ENCODE measurements at places on chromosomes 4 and X.

DNA sequence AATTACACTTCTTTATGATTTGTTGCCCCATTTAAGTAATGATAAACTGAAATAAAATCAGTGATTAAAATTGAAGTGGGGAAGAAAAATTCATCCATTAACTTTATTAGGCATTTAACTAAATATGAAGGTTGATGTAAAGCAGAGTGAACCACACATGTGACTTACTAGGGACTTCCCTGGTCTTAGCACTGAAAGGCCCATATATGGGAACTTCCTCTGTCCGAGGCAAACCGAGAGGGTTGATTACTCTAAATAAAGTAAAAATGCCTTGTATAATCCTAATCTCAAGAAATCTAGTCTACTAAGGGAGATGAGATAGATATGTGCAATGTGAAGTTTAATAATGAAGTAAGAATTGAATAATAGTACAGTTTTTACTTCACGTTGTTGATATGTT, 403.9 kb upstream of the RPS6KA3 start:
- no peak for DNase-seq

DNA sequence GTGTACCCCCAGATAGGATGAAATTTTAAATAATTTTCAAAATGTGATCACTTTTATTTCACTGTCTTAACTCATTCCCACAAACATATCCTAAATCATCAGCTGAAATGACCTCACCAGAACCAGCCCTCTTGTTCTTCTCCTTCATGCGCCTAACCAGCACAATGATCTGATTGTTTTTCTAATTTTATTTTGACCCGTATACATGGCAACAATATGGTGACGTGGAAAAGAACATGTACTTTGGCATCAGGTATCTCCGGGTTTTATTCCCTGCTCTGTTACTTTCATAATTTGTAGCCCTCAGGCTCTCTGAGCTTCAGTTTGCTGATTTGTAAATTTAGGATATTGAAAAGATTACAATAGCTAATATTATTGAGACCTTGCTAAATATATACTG, 562.4 kb upstream of the ZFP42 start:
- no peak for DNase-seq

DNA sequence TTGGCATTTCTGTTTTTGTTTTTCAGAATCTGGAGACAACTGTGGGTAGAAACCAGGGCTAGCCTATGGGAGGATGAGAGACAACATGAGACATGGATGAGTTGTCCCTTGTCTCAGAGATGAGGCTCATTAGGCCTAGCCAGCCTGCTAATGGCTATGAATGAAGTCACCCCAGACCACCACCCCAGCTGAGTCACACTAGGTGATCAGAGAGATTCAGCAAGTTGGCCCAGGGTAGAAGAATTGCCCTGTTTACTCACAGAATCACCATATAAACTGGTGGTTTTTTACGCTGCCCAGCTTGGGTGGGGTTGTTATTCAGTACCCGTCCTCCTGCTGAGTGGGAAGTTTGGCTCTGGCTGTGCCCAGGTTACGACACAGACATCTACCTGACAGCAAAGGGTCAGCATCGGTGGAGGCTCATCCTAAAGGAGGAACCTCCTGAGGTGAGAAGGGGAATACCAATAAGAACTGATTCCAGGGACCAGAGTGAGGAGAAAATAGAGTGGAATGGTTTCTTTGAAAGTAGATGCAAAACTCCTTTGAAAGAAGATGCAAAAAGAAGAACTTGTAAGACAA, 17.2 kb upstream of the ARSJ start:
- DNase-seq = no peak

DNA sequence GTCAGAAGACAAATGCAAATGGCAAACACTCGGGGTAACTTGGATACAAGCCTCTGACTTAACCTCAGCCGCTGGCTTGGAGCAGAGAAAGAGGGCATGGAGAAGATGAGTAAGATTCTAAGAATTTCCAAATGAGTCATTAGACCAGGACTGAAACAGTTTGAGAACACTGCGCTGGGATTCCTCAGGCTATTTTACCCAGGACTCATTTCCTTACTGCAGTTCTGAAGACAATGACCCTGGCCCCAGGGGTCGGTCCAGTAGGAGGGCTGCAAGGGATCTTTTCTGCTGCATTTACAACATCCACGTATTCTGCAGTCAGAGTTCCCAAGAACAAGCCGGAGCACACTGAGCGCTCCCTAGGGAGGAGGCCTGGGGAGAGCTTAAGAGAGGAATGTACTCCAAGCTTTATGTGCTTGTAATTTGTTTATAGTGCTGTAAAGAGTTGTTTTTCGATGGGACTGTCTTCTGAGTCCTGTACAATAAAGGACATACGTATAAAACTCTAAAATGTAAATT, 27.3 kb upstream of the SORBS2 start:
- no peak for DNase-seq

- no peak for DNase-seq
These were observed 221.4 kb downstream of the TACR3 start for GRCh38 chr4:103498161-103499070.

- DNase-seq = no peak
These were observed 90.7 kb downstream of the CNOT6L start for GRCh38 chr4:77728420-77728819.

DNA sequence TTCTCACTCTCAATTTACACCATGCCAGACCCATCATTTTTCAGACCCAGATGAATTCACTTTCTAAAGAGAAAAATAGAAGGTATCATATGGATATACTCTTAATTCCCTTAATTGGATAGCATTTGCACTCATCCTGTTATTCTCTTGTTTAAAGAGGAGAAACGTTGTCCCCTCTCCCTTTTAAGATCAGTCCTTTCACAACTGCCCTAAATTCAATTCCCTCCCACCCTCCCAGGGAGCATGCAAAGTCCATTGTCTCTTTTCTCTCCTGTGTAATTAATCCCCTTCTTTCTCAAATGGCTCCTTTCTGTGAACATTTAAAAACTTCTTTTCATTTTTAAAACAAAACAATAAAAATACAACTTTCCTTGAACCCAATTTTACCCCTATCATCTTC, 124.7 kb upstream of the TLL1 start:
- DNase-seq = no peak

DNA sequence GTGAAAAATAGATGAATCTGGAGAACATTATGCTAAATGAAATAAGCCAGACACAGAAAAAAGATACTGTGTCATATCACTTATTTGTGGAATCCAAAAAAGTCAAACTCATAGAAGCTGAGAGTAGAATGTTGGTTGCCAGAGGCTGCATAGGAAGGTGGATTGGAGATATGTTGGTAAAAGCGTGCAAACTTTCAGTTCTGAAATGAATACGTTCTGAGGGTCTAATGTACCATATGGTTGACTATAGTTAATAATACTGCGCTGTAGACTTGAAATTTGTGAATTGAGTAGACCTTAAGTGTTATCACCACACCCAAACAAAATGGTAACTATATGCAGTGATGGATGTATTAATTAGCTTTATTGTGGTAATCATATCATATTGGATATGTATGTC, 45.0 kb upstream of the UPRT start:
- no peak for DNase-seq

- no peak for DNase-seq
These were observed 32.2 kb downstream of the IL21 start for GRCh38 chr4:122588453-122589238.

- DNase-seq = no peak
These were observed 49.9 kb upstream of the TENM3 start for GRCh38 chr4:182193311-182193710.

GRCh38 chr4:100984901-100985300, 362.4 kb downstream of the PPP3CA start:
- DNase-seq = no peak

GRCh38 chrX:42422961-42423360, 355.0 kb downstream of the PPP1R2C start:
- no peak for DNase-seq

DNA sequence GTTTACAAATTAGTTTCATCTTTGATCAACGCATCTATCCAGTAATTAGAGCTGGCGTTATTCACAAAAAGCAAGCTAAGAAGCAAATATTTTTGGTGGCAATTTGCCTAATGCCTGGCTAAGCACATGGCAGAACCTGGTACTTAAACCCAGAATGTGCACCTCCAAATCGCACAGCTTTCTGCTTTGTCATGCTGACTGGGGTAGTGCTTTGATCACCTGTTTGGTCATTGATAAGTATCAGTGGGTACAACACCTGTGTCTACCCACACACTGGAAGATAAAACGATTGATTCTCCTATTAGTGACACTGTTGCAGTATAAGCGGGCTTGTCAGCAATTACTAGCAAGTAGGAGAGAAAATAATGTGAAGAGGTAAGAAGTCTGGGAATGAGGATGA, 1.9 kb downstream of the NUDT6 start:
- DNase-seq = no peak

DNA sequence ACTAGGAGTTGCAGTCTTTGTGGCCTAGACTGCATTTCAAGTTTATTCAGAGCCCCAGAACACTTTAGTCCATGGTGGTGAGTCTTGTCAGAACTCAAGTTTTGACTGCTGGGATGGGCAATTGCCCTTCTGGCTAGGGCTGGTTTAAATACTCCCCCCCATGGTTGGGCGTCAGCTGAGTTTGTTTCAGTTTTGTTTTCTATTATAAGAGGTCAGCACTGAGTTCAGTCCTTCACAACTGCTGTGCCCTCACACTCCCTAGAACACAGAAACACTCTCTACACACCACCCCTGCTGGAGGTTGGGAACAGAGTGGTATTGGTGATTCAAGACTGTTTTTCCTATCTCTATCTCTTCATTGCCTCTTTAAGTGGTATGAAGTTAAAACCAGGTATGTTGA, 217.0 kb downstream of the GUCY2F start:
- DNase-seq = no peak

- DNase-seq = no peak
These were observed 605.0 kb downstream of the GABRG1 start for GRCh38 chr4:45518832-45519231.

GRCh38 chr4:121696170-121696580, 605 bp downstream of the ANXA5 start:
- DNase-seq = peak; percentile 57

DNA sequence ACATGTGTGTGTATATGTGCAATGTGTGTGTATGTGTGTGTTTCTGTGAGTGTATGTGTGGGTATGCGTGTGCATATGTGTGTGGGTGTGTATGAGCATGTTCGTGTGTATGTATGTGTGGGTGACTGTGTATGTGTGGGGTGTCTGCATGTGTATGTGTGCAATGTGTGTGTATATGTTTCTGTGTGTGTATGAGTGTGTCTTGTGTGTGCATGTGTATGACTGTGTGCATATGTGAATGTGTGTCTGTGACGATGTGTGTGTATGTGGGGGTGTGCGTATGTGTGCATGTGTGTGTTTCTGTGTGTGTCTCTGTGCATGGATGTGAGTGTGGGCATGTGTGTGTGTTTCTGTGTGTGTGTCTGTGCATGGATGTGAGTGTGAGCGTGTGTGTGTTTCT, 4.2 kb upstream of the ATP2B3 start:
- no peak for DNase-seq

DNA sequence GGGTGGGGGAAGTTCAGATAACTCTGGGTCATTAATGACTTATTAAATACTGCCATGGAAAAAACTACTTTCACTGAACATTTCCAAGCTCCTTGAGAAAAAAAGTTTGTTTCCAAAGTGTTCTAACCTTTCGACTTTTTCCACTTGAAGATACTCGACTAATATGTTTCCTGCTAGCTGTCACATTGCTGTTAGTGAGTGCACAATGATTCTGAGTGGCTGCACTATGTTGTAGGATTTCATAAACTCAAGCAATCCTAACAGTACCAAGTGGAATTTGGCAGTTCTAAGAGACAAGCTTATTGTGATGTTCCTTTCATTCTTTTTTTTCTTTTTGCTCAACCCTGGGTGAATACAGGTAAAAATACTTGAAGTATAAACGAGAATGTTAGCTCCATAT, 33.4 kb downstream of the GRXCR1 start:
- no peak for DNase-seq

GRCh38 chr4:34365946-34366345, 1878.4 kb downstream of the ARAP2 start:
- no peak for DNase-seq

DNA sequence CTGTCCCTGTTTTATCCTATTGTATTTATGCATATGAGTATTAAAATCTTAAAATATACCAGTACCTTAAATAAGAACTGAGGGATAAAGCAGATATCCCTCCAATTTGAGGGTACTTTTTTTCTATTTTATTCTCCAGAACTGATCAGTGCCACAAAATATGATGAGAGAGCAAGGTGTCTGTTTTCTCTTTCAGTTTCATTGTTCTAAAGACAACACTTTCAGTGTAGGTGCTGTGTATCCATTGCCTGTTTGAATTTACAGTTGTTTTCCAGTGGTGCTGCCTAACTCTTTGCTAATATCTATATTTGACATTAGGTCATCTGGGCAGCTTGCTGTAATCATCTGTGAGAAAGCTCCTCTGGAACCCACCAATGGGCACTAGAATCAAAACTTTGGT, 394.7 kb downstream of the IL1RAPL1 start:
- no peak for DNase-seq

DNA sequence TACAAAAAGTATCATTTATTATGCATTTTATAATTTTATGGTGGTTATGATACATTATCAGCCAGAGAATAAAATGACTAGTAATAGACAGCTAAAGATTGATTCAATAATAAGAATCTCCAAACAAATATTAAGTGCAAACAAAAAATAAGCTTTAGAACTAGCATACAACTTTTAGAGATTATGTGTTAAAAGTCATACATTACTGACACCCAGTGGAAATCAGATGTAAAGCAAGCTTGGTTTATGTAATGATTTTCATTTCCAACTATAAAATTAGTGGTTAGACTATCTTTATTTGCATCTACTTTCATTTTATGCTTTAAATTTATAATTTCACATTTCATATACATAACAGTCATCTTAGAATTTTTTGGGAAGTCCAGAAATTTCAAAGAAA, 57.7 kb downstream of the IL13RA2 start:
- no peak for DNase-seq

DNA sequence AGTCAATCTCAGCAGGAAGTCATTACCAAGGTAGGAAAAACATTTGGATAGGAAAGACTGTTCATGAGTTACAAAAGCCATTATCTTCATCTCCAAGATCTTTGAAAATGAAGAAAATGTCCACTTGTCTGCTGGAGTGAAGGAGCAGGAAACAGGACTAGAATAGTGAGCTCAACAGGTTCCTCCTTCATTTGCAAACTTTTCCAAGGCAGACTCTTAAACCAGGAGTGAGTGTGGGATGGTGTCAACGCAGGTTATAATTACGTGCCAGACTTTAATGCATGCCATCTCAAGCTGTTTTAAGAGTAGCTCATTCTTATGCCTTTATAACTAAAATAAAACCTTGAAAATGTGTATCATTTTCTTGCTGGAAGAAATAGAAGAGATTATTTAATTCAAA, 3.4 kb upstream of the REELD1 start:
- no peak for DNase-seq

- DNase-seq = no peak
These were observed 251.1 kb downstream of the GLUD2 start for GRCh38 chrX:121298499-121298898.

All from activated naive CD8-positive, alpha-beta T cell treated with anti-CD3 and anti-CD28 coated beads, Interleukin-2, amount 10 ng/mL, durations not matched to agents 7 days and 5 days (primary cell).